ENCODE measurements at places on chromosomes 3 and 15. TPM values are rescaled to one million over a fixed set of nuclear protein-coding genes. Genes with fewer than 3 reads are reported as not detected.

Gene INKA1
- total RNA-seq, result 10.3 TPM

Gene TMEM207
- total RNA-seq, result not detected

Gene ITIH1
- total RNA-seq, result not detected

Gene ERICH6
- total RNA-seq, result 0.21 TPM

Gene CHL1
- total RNA-seq, result 47.3 TPM

Gene CCDC191
- total RNA-seq, result 7.1 TPM

Gene CDCP1
- total RNA-seq, result 2.9 TPM

Gene ANKUB1
- total RNA-seq, result not detected

Gene SERPINI2
- 3.9 TPM for total RNA-seq

Gene ALPK3
- 7.2 TPM for total RNA-seq

Gene TIMP4
- 1.3 TPM for total RNA-seq

Gene TMEM158
- total RNA-seq, result 1.7 TPM

Gene SLC6A20
- 0.16 TPM for total RNA-seq

Gene ZMAT3
- total RNA-seq, result 13.5 TPM

Gene ETV5
- 12.8 TPM for total RNA-seq

Gene NEK10
- 7.5 TPM for total RNA-seq

Gene ARGFX
- total RNA-seq, result not detected

Gene GOLGA8T
- total RNA-seq, result 0.37 TPM

Gene GOLGA6B
- total RNA-seq, result 0.26 TPM

Gene CNTN3
- 27.1 TPM for total RNA-seq

Gene MYZAP
- total RNA-seq, result 19.2 TPM

Gene GATA2
- 19.2 TPM for total RNA-seq

Gene NOX5
- total RNA-seq, result 0.16 TPM

Gene SUCNR1
- 0.48 TPM for total RNA-seq

Gene TERC
- total RNA-seq, result 108 TPM

Gene FBXO45
- 19.5 TPM for total RNA-seq

Gene GOLGA8M
- total RNA-seq, result 2.1 TPM

Gene LRRC31
- not detected for total RNA-seq

Gene SAXO2
- 4.7 TPM for total RNA-seq

Gene PGBD4
- total RNA-seq, result 1.9 TPM

Gene HCLS1
- 11.6 TPM for total RNA-seq
